AG09319 (cell line): ENCODE measurements at places on chromosomes 3 and 15.

DNA sequence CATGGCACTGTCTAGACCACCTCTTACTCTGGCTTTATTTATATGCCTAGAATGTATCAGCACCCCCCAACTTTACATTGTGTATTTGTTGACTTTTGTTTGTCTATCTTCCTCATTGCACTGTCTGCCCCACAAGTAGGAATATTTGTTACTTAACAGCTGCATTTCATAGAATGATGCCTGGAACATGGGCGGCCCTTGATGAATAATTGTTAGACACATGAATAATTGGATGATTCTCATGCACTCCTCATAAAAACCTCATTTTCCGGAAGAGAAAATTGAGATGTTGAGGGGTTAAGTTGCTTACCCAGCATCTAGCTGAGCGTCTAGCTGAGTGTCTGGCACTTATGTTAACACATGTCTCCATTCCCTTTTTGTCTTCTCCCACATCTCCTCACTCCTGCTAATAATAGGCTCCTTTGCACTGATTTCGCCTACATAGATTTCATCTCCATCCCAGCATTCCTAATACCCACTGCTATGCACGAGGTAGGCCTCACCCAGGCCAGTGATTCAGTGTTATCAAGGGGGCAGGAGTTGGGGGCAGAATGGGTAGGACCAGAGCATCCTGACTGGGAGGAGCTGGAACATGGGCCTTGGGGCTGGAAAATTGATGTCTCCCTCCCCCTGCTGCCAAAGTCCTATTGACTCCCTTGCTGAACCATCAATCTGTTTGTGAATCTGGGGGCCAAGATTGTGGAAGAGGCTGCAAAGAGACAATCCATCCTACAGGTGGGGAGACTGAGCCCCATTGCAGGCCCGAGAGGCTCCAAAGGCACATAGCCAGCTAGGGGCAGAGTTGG lies 7.8 kb upstream of the WNT7A start:
- DNase-seq, result no peak

GRCh38 chr15:70753101-70753829 lies 10.1 kb downstream of the UACA start:
- DNase-seq, result no peak

DNA sequence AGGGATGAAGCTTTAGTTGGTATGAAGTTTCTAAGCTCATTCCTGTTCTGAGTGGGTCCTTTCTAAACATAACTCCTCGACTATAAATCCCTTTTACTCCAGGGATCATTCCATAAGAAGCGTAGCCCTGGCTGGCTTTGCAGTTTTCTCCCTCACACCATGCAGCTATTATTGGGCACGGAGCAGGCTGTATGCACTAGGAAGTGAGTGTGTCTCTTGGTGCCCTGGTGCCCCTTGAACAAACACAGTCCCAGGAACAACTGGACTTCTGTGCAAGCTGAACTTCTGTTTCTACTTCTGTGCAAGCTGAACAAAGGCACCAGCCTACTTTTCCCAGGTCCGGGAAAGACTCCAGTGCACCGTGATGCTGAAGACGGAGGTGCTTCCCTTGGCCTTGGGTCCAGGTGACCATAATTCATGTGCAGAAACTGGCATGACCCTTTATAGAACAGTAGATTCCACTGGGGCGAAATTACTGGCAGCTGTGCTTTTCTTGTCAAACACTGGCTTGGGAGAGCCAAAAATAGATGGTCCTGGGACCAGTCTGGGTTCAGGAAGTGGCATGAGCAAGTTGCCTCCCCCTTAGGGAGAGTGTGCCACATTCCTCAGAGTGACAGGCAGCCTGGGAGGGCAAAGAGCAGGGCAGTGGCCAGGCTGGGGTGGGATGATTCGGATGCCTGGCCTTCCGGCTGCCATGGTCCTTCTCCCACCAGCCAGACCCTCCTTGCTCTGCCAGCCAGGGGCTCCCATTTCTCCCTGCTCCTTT lies 127.2 kb downstream of the SLCO3A1 start:
- no peak for DNase-seq

GRCh38 chr15:85649372-85649771 lies 145.4 kb downstream of the KLHL25 start:
- DNase-seq, result no peak

GRCh38 chr3:184765730-184766074 lies 46.3 kb upstream of the VPS8 start:
- DNase-seq, result no peak

- DNase-seq, result peak; percentile 84
These were observed 2.6 kb upstream of the PLOD2 start for GRCh38 chr3:146163584-146163983.

DNA sequence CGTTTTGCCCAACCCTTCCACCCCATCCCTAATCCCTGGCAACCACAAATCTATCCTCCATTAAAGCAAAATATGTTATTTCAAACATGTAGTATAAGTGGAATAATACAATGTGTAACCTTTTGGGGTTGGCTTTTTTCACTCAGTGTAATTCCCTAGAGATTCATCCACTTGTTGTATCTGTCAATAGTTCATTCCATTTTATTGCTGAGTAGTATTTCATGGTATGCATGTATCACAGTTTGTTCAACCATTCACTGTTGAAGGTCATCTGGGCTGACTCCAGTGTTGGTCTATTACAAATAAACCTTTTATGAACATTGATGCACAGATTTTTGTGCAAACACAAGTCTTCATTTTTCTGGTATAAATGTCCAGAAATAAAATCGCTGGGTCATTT lies 38.8 kb downstream of the BSN start:
- DNase-seq, result no peak

DNA sequence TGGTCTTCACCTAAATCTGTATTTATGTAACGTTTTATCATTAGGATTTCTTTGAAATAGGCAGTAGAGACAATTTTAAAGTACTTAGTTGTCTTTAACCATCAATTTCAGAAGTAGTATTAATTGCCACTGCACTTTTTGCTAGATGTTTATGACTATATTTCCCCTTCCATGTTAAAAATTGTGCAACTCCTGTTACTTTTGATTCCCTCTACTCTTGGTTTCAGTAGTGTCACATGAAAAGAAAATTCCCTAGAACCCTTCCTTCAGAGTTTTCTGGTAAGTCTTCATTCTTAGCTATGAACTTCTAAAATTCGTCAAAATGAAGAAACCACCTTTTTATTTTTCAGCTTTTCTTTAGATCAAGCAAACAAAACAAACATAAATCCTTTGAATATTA lies 7.1 kb downstream of the PIAS1 start:
- no peak for DNase-seq

GRCh38 chr15:98734466-98735199 lies 86.3 kb downstream of the IGF1R start:
- DNase-seq, result no peak

DNA sequence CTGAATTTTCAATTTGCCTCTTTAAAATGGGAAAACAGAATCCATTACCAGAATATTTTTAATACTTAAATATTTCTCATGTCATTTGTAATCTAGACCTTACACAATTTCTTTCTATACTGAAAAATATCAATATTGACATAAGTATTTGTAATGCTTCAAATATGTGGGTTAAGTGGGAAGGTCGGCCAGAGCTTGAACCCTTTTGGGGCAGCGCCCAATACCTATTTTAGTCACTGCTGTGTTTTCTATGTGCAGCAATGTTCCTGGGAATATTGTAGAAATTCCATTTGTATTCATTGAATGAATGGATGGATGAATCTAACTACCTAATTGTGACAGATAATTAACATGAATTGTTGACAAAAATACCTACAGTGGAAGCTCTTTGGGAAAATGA lies 459.7 kb upstream of the ZNF717 start:
- no peak for DNase-seq

GRCh38 chr3:183823963-183824362 lies 1.4 kb downstream of the MAP6D1 start:
- no peak for DNase-seq

GRCh38 chr3:125141596-125142419 lies 70.7 kb downstream of the SLC12A8 start:
- no peak for DNase-seq

DNA sequence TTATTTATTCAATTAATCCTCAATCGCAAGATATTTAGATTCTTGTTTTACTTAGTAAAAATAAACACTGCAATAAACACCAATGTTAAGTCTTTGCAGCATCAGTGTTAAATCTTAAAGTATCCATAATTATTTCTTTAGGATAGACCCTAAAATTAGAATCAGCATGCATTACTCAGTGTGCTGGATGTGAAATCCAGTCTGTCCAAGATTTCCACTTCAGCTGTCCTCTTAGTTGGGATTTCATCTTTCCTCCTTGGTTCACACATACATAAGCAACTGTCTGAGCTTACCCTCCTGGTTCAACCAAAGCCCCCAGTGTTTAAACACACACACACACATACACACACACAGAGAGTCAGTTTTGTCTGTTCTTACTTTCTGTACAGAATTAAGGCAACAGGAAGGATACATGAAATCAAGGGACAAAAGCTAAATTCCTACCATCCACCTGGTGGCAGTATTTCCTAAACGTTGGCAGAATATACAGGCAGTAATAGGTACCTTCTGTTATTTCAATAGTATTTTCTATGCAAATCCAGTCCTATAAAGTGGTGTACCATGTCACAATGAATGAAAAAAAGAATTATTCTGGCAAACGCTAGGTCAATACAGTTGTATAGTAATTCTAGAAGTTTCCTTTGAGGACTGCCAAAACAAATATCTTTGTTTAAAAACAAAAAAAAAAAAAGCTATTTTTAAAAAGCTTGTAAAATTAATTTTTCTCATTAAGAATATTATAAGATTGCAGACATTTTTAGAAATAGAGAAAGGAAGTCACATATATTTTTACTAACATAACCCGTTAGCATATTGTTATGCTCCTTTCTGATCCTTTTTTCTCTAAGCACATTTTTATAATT lies 27.3 kb upstream of the DMXL2 start:
- peak; percentile 49 for DNase-seq

GRCh38 chr3:62653796-62654195 lies 221.4 kb downstream of the CADPS start:
- DNase-seq, result no peak

DNA sequence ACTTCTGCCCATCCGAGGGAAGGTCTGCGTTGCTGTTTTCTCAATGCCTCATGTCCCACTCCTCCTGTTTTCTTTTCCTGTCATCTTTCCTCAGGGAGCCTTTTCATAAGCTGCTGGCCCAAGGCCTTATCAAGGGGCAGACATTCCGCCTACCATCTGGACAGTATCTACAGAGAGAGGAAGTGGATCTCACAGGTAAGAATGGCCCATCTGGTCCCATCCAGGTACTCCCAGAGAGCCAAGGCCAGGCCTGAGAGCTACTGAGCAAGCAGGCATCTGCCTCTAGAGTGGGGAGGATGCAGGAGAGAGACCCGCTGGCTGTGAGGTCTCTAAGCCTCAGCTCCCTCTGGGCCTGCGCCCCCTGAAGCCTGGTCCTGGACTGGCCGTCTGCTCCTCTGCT lies 81.5 kb upstream of the LIMD1 start:
- DNase-seq, result no peak

- no peak for DNase-seq
These were observed 10.3 kb upstream of the RYK start for GRCh38 chr3:134260987-134261386.

GRCh38 chr3:133469140-133469731 lies 69.4 kb downstream of the BFSP2 start:
- DNase-seq, result no peak

GRCh38 chr3:105359098-105359762 lies 7.5 kb upstream of the ALCAM start:
- DNase-seq, result no peak

GRCh38 chr15:29035336-29036285 lies 149.8 kb downstream of the APBA2 start:
- no peak for DNase-seq

DNA sequence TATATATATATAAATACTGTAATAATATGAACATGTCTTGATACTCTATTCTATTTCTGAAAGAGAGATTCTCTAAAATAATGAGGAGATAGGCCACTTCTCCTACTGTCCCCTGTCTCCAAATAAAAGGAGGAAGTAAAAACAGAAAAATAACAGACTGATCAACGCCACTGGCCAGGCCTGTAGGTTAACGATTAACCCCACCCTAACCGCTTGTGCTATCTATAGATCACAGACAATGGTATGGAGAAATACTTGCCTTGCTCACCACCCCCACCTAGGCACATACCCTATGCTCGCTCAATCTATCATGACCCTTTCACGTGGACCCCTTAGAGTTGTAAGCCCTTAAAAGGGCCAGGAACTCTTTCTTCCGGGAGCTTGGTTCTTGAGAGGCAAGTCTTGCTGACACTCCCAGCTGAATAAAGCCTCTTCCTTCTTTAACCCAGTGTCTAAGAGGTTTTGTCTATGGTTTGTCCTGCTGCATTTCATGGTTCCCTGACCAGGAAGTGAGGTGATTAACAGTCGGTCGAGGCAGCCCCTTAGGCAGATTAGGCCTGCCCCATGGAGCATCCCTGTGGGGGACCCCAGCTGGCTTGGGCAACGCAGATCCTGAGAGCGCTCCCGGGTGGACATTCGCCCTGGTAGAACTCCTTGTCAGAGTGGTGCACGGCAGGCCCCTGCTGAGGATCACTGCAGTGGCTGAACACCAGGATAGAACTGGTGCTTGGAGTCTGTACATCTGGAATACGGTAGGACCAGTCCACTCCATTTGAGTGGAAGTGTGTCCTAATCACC lies 521.8 kb upstream of the CNTN3 start:
- DNase-seq, result no peak

DNA sequence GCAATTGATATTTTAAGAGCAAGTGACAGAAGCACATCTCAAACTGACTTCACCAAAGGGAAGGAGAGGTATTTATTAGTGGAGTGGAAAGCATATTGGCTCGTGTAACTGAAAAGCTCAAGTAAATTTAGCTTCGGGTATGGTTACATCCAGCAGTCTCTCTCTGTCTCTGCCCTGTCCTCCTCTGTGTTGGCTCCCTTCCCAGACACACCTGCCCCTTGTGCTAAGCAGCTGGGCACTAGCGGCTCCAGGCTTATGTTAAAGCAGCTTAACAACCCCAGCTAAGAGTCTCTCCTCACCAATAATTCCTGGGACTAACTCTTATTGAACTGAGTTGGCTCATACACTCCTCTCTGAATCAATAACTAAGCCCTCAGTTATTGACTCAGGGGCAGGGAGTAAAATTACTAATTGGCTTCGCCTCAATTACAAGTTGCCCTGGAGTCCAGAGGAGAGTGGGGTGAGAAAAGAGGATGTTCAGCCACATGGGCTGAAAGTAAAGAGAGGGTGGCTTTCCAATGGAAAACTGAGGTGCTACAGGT lies 12.8 kb upstream of the SH3BP5 start:
- DNase-seq, result no peak
